HuH-7.5 (cell line): ENCODE measurements at places on chromosomes 2 and 18.

DNA sequence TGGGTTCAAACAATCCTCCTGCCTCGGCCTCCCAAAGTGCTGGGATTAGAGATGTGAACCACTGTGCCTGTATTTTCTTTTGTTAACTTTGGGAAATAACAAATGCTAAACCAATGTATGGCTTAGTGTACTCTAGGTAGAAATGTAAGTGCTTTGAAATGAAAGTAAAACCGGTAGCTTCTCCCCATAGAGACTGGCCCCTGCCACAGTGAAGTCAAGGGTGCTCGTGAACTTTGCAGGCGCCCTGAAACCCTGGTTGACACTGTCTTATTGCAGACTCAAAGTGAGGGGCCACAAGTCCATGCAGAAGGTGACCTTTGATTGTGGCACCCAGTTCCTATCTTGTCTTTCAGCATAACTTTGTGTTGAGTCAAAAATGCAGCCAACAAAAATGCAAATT is 24.2 kb upstream of the MTCL1 start:
- DNase-seq: no peak

DNA sequence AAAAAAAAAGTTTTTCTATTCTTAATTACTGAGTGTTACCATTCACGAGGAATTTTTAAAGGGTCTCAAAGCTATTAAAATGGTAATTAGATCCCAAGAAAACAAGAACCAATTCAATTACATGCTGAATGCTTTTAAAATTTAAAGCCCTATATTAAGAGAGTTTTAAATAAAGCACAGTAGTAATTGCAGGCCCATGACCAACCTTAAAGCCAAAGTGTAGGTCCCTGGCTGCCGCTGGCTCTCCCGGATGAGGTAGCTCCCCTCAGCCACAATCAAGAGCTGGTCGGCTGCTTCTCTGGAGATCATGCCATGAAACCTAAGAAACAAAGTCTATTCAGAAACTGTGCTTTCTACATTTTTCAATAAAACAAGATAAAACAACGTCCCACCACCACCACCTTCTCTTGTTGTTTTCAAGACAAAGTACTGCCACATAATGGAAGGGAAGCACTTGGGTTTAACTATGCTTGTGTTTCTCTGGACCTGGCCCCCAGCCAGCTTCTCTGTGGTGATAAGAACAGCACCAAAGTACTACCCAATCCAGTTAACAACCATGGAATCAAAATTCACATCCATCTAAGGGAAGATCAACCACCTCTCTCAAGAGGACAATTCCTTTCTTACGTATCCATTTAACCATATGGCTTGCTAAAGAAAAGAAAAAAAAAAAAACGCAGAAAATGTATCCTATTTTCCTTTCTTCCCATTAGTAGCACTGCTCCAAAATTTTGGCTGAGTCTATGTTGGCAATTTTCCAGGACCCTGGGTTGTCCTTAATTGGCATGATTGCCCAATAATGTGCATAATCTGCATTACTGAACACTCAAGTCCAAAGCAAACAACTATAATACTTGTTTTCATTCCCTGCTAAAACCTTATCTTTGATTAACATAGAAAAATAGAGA is 90.1 kb downstream of the CHN1 start:
- no peak for DNase-seq

DNA sequence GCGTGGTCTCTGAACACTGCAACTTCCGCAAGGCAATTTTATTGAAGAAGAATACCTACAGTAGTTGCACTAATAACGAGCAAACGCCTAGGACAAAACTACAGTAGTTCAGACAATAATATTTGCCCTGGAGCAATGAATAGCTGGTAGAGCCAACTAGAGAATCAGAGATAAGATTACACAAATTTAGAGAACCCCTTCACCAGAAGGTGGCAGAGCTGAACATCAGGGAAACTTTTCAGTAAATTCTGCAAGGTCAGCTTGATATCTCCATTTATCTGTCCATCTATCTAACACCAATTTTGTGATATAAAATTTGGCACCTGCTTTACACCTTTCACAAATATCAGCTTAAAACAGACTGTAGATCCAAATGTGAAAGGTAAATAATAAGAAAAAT is 43.8 kb downstream of the CDH19 start:
- peak; percentile 1 for DNase-seq

- no peak for DNase-seq
These were observed 4.8 kb upstream of the OXER1 start for GRCh38 chr2:42768706-42769256.

DNA sequence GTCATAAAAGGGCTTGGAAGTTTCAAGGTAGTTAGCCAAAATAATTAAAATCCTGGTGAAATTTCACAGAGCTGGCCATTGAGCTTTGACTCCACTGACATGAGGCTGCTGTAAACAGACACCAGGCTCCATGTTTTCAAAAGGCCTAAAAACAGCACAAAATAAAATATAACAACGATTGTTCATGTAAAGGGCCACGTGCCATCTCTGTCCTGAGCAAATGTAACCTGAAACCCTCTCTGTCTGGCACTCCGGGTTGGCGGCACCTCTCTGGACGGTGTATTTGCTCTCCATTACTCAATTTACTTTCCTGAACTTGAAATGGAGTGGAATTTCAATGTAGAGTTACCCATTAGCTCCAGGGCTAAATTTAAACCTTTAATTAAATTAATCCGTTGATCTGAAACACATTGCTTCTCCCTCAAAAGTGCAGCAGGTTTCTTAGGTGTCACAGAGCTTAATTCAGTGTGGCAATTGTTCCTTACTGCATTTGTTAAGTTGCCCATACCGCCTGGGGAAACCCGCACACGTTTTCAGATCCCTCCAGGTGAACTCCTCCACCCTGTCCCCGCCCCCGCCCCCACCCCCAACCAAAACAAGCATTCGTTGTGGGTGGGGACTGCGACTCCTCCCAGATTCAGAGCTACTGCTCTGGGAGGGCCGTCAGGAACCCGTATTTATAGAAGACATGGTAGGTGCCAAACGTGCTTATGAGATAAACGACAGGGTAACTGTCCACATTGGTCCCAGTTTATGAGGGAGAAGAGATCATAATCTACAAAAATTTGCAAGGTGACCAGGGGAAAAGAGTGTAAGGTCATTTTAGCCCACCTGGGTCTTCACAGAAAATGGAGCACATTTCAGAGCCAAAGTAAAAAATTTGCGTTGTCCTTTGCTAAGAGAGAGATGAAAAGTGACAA is 1.2 kb upstream of the CABLES1 start:
- peak; percentile 82 for DNase-seq

- DNase-seq: no peak
These were observed 29.0 kb downstream of the LPIN1 start for GRCh38 chr2:11775384-11775783.

GRCh38 chr2:25651782-25652455 is 21.5 kb downstream of the DTNB start:
- no peak for DNase-seq

DNA sequence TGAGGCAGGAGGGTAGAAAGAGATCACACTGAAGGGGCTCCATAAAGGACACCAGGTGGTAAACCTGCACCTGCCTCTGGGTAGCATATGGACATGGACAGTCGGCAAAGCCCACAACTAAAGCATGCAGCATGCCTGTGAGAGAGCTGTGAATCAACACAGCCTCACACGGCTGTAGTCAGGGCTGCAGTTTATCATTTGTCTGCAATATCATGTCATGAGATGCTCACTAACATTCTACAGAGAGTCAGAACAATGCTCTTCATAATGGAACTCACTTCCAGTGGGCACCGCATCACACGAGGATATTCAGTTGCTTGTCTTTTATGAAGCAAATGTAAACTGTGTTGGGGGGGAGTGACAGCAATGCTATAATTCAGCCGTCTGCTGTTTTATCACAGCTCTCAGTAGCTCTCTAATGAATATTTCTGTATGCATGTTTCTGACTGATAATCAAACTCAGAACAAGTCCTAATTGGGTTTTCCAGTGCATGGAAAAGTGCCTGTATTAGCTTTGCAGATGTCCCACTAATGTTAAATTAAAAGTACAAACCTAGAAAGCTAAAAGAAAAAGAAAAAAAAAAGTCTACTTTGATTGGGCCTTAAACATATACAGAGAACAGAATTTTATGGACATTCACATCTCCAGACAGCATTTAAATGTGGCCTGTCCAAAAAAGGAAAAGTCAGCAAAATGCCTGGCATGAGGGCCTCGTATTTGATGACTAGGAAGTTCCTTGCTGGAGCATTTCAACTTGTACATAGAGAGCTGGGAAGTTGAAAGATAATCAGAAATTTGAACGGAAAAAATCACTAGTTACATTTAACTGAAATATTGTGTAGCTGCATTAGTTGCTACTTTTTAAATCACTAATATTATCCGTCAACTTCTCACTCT is 406.1 kb upstream of the SOX11 start:
- no peak for DNase-seq

- no peak for DNase-seq
These were observed 1127.5 kb upstream of the CELF4 start for GRCh38 chr18:38693104-38693503.

DNA sequence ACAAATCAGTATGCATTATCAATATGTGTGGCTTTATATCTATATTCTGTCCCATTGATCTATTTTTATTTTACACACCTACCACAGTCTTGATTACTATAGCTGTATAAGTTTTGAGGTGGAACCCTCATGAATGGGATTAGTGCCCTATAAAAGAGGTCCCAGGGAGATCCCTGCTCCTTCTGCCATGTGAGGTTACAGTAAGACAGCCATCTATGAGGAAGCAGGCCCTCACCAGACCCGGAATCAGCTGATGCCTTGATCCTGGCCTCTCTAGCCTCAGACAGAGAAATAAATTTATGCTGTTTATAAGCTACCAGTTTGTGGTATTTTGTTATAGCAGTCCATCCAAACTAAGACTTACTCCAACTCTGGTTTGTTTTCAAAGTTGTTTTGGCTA is 54.9 kb downstream of the HNRNPLL start:
- DNase-seq: no peak

GRCh38 chr2:121790276-121790956 is 35.0 kb downstream of the TSN start:
- DNase-seq: no peak

DNA sequence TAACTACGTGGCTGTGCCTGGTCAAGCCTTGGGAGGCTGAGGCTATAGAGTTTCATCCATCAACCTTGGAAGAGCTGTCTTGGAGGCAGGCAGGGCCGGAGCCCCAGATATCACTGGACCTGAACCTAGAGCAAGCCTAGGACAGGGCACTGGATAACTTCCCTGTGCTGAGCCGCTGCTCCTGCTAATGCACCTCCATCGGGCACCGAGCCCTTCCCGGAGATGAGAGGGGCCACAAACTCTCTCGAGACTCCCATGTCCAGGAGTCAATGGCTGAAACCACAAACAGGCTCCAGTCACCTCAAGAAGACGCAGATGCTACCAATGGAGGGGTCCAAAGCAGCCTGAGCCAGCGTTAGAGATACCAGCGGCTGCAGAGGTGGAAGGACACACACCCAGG is 866.0 kb downstream of the LRP1B start:
- DNase-seq: no peak

DNA sequence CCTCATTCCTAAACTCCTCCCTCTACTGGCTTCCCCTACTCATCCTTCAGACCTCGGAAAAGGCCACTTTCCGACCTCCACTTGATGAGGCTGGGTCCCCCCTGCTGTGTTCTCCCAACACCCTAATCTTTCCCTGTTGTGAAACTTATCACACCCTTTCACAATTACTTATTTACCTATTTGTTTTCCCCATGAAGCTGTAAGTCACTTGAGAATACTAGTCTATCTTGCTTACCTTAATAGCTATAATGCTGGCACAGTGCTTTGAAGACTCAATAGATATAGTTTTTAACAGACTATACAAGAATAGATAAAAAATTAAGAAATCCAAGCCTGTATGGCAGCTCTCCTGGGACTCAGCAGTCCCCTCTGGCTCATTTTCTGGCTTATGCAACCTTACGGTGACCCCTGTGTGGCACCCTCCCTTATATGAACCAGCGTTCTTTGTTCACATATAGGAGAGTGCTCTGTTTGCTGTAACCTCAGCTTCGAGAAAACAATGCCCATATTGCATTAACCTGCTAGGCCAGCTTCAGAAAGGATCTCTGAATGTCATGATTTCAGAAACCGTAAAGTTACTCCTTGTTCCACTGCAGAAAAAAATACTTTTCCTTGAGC is 220.4 kb upstream of the PKDCC start:
- no peak for DNase-seq

DNA sequence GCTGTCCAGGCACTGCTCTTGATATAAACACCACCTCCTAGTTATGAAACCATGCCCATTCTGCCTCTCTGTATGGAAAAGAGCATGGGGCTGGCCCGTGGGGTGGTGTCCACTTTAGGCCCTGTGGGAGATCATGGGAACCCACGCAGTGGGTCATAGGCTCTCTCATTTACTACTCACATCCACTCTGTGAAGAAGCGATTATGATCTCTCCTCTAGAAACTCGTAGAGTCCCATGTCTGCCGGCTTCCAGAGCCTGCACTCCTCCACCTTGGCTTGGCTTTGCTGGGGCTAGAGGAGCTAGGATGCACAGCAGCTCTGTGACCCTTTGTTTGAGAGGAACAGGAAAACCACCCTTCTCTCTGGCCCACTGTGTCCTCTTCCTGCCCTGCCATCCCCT is 15.9 kb downstream of the EMX1 start:
- DNase-seq: no peak

DNA sequence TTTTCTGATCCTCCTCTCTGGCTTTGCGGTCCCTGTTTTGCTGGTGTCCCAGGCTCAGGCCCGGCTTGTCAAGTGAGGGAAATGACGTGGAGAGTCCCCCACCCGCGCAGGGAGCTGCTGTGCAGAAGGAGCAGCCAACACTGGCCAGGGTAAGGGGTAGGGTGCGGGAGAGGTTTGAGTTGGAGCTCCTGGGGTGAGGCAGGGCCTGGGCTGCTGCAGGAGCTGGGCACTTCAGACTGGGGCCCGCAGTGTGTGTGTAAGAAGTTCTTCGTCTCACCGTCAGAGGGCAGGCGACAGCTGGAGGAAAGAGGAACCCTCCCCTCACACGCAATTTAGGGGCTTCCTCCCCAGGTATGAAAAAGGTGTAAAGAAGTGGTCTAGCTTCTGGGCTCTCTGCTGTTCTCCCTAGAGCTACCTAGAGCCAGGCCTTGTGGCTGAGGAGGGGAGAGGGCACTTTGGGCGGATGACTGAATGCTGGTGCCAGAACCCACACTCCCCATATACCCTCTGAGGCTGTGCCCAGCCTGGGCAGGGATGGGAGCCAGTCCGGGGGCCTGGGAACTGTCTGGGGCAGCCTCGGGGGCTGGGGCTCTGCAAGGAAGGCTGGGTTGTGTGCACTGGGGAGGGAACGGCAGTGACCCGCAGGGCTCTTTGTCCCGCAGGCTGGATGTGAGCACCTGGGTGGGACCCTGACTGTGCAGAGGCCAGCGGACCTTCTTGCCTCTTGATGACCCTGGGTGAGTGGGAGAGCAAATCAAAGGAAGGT is 11.8 kb downstream of the CELF4 start:
- DNase-seq: no peak

DNA sequence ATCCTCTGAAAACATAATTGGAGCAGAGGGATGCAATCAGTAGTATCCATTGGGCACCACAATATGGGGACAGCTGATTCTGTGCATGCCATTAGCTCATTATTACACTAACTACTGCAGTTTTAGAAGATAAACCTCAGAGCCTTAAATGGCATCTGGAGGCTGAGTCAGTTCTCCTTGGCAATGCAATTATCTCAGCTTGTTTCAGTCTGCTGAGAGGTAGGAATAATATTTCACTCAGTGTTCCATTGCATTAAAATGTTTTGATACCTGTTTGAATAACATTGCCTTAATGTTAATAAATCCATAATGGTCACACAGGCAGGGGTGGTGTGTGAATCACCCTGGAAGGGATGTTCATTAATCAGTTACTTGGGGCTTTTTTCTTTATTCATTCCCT is 309.6 kb downstream of the LRRTM1 start:
- no peak for DNase-seq
